ENCODE measurements at places on chromosomes 4 and X. TPM values are rescaled to one million over a fixed set of nuclear protein-coding genes. Genes with fewer than 3 reads are reported as not detected.

DNA sequence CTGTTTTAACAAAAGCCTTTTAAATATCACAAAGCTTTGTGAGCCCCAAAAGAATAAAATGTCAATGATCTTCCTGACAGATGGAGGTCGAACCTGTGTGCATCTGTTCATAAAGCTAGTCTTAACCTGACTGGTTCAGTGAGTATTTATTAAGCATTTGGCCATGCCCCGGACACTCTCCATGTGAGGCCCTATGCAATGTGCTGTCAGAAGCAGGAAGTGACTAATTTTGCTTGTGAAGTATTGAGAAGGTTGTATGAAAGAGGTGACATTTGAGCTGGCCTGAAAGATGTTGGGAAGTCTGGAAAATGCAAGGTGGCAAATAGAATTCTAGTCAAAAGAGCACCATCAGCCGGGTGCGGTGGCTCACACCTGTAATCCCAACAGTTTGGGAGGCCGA, 171.4 kb downstream of the MSL3 start:
- DNase-seq = no peak
- no peaks in the 10 kb centered on the region for H3K27me3 ChIP-seq
- H3K27ac ChIP-seq = no peak overlapping the region
- no peaks in the 10 kb centered on the region for H3K36me3 ChIP-seq
- no peaks in the 10 kb centered on the region for H3K4me1 ChIP-seq
- H3K4me3 ChIP-seq = no peak overlapping the region

- H3K27me3 ChIP-seq = no peaks in the 10 kb centered on the region
- H3K27ac ChIP-seq = no peak overlapping the region
- H3K4me1 ChIP-seq = peaks cover 7% of the 10 kb centered on the region
- DNase-seq = peak; percentile 58
These were observed 31.5 kb upstream of the DIPK2B start for GRCh38 chrX:45232139-45232538.

- H3K36me3 ChIP-seq = peaks cover 3% of the 10 kb centered on the region
- peaks cover 24% of the 10 kb centered on the region for H3K4me1 ChIP-seq
- no peak overlapping the region for H3K4me3 ChIP-seq
- H3K27ac ChIP-seq = no peak overlapping the region
These were observed 3.1 kb downstream of the BMP2K start for GRCh38 chr4:78779280-78779679.

- H3K36me3 ChIP-seq = no peaks in the 10 kb centered on the region
- H3K27ac ChIP-seq = no peak overlapping the region
- H3K27me3 ChIP-seq = no peaks in the 10 kb centered on the region
- no peak for DNase-seq
- H3K4me1 ChIP-seq = no peaks in the 10 kb centered on the region
These were observed 202.4 kb downstream of the RTL9 start for GRCh38 chrX:110561034-110561433.

GRCh38 chr4:126230269-126230668, 915.5 kb downstream of the FAT4 start:
- DNase-seq = no peak
- no peaks in the 10 kb centered on the region for H3K27me3 ChIP-seq
- H3K4me1 ChIP-seq = no peaks in the 10 kb centered on the region
- no peaks in the 10 kb centered on the region for H3K36me3 ChIP-seq

DNA sequence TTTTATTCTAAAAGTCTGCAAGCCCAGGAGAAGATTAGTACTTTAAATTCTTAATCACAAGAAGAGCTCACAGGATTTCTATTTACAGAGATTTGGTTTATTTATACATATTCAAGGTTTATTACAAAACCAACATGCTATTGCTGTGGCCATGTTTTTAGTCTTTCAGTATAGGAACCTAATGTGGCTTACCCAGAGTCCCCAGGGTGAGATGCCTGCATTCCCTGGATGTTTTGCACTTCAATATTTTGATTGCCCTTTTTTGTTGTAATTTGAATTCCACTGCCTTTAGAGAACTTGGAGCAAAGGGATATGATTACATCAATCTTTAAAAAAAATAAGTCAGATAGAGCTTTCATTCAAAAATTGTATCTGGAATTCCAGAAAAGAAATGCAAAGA, 146.0 kb upstream of the FRMPD4 start:
- H3K4me3 ChIP-seq = no peak overlapping the region
- no peak for DNase-seq

The TMEM47 gene
- not detected for total RNA-seq

GRCh38 chr4:38210396-38211114, 250.4 kb downstream of the PTTG2 start:
- no peaks in the 10 kb centered on the region for H3K27me3 ChIP-seq
- no peak overlapping the region for H3K4me3 ChIP-seq
- H3K4me1 ChIP-seq = no peaks in the 10 kb centered on the region
- no peak overlapping the region for H3K27ac ChIP-seq

The CLDN22 gene
- not detected for total RNA-seq

DNA sequence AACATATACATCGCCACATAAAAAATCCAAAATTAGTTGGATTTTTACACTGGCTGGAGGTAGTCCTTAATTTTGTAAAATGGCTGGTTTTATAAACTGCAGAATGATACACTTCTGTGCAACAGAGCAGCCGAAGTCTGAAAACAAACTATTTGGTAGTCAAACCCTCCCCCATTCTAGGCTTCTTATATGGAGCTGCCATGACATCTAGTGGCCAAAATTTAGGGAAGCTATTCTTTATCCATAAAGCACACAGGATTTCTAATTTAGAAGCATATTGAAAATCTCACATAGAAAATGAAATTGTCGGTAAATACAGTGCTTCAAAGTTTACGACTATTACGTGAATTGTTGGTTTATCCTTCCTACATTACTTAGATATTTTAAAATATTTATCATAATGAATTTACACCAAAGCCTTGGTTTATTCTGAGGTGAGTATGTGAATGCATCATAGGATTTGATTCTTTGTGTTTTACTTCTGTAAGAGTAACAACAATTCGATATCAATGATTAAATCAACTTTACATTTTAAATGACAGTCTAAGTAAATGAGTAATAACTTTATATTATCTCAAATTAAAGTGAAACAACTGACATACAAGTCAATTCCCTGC, 113.4 kb upstream of the FAM241A start:
- H3K4me3 ChIP-seq = no peak overlapping the region
- peaks cover 15% of the 10 kb centered on the region for H3K27me3 ChIP-seq
- DNase-seq = peak; percentile 61
- H3K36me3 ChIP-seq = no peaks in the 10 kb centered on the region

GRCh38 chr4:39761005-39761667, 63.2 kb downstream of the UBE2K start:
- no peak for DNase-seq
- H3K36me3 ChIP-seq = peaks cover 47% of the 10 kb centered on the region
- peaks cover 1% of the 10 kb centered on the region for H3K4me1 ChIP-seq
- no peaks in the 10 kb centered on the region for H3K27me3 ChIP-seq
- H3K27ac ChIP-seq = no peak overlapping the region

GRCh38 chrX:46739736-46740135, 19.2 kb downstream of the SLC9A7 start:
- H3K27me3 ChIP-seq = no peaks in the 10 kb centered on the region
- peaks cover 5% of the 10 kb centered on the region for H3K4me1 ChIP-seq
- H3K4me3 ChIP-seq = no peak overlapping the region
- H3K27ac ChIP-seq = no peak overlapping the region

The MAP7D2 gene
- total RNA-seq = 0.50 TPM

- no peak for DNase-seq
- no peaks in the 10 kb centered on the region for H3K4me1 ChIP-seq
- no peak overlapping the region for H3K27ac ChIP-seq
These were observed 170.9 kb upstream of the GRIA3 start for GRCh38 chrX:123013141-123013540.

GRCh38 chr4:141932490-141932889, 296.1 kb downstream of the IL15 start:
- H3K36me3 ChIP-seq = no peaks in the 10 kb centered on the region
- no peaks in the 10 kb centered on the region for H3K4me1 ChIP-seq
- no peak for DNase-seq
- H3K4me3 ChIP-seq = no peak overlapping the region
- no peak overlapping the region for H3K27ac ChIP-seq

DNA sequence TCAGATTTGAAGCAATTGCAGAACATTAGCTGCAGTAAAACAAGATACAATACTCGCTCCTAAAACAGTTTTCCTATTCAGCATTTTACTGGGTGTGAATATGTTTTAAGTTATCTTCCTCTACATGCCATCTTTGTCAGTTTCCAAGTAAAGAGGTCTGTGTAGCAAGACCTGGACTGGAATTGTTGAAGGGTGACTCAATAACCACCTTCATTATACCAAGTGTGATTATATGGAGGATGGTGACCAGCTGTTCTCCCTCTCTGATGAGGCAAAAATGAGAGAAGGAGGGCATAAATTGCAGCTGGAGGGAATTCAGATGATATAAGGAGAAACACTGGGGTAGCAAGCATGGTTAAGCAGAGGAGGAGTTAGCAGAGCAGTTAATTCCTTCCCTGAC, 922.1 kb upstream of the SLIT2 start:
- no peaks in the 10 kb centered on the region for H3K36me3 ChIP-seq
- no peak for DNase-seq
- H3K27me3 ChIP-seq = no peaks in the 10 kb centered on the region

The CSAG2 gene
- total RNA-seq = not detected

The SMIM10 gene
- total RNA-seq = 0.88 TPM

The GABRB1 gene
- total RNA-seq = not detected

- H3K4me3 ChIP-seq = peak overlapping the region; percentile 24
These were observed 215.2 kb upstream of the PSAPL1 start for GRCh38 chr4:7649741-7650531.

The ARR3 gene
- not detected for total RNA-seq

DNA sequence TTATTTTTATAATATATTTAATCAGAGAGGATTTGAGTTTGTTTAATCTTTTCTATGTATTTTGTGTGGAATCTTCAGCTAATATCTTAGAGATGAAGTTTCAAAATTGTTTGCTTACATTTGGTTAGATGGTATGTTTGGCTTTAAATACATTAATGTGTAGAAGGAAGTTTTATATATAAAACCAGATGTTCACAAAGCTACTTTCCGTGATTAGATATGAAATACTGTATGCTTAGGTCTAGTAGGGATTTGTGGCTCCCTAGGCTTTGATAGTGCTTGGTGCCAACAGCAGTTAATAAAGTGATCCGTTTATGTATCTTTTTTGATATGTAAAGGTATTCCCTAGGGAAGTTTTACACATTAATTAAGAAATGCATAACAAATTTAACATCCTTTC, 223.0 kb downstream of the ARHGAP10 start:
- no peak for DNase-seq
- H3K36me3 ChIP-seq = no peaks in the 10 kb centered on the region
- H3K4me3 ChIP-seq = no peak overlapping the region
- no peak overlapping the region for H3K27ac ChIP-seq
- no peaks in the 10 kb centered on the region for H3K4me1 ChIP-seq

- H3K4me1 ChIP-seq = peaks cover 3% of the 10 kb centered on the region
- H3K27me3 ChIP-seq = no peaks in the 10 kb centered on the region
- no peak for DNase-seq
- H3K4me3 ChIP-seq = no peak overlapping the region
- no peak overlapping the region for H3K27ac ChIP-seq
- peaks cover 3% of the 10 kb centered on the region for H3K36me3 ChIP-seq
These were observed 39.7 kb downstream of the ACOX3 start for GRCh38 chr4:8400632-8401325.

GRCh38 chrX:114073926-114074325, 510.0 kb upstream of the HTR2C start:
- no peak overlapping the region for H3K27ac ChIP-seq
- no peak overlapping the region for H3K4me3 ChIP-seq
- no peak for DNase-seq
- H3K4me1 ChIP-seq = no peaks in the 10 kb centered on the region
- no peaks in the 10 kb centered on the region for H3K27me3 ChIP-seq
- no peaks in the 10 kb centered on the region for H3K36me3 ChIP-seq
